Uterus (tissue), 4 donors: ENCODE measurements at places on chromosomes 16 and 17. TPM values are rescaled to one million over a fixed set of nuclear protein-coding genes. Genes with fewer than 3 reads are reported as not detected.

GRCh38 chr16:89268987-89269735 is 51.7 kb downstream of the ZNF778 start:
- H3K27ac ChIP-seq, result no peak overlapping the region
- DNase-seq, result no peak
- no peaks in the 10 kb centered on the region for H3K36me3 ChIP-seq
- no peaks in the 10 kb centered on the region for H3K4me1 ChIP-seq

GRCh38 chr16:54241525-54241924 is 45.1 kb downstream of the IRX3 start:
- no peak overlapping the region for H3K4me3 ChIP-seq
- no peaks in the 10 kb centered on the region for H3K4me1 ChIP-seq
- no peaks in the 10 kb centered on the region for H3K36me3 ChIP-seq
- no peak overlapping the region for H3K27ac ChIP-seq
- no peaks in the 10 kb centered on the region for H3K27me3 ChIP-seq

GRCh38 chr17:51351890-51352289 is 91.5 kb downstream of the UTP18 start:
- H3K36me3 ChIP-seq, result no peaks in the 10 kb centered on the region
- DNase-seq, result no peak
- H3K4me1 ChIP-seq, result no peaks in the 10 kb centered on the region
- H3K27me3 ChIP-seq, result no peaks in the 10 kb centered on the region
- H3K4me3 ChIP-seq, result no peak overlapping the region
- H3K27ac ChIP-seq, result no peak overlapping the region

TP53TG3B gene
- not detected for total RNA-seq

- DNase-seq, result no peak
- H3K36me3 ChIP-seq, result no peaks in the 10 kb centered on the region
- no peak overlapping the region for H3K4me3 ChIP-seq
Measured at GRCh38 chr17:41659427-41660212, 29.1 kb upstream of the EIF1 start.

DNA sequence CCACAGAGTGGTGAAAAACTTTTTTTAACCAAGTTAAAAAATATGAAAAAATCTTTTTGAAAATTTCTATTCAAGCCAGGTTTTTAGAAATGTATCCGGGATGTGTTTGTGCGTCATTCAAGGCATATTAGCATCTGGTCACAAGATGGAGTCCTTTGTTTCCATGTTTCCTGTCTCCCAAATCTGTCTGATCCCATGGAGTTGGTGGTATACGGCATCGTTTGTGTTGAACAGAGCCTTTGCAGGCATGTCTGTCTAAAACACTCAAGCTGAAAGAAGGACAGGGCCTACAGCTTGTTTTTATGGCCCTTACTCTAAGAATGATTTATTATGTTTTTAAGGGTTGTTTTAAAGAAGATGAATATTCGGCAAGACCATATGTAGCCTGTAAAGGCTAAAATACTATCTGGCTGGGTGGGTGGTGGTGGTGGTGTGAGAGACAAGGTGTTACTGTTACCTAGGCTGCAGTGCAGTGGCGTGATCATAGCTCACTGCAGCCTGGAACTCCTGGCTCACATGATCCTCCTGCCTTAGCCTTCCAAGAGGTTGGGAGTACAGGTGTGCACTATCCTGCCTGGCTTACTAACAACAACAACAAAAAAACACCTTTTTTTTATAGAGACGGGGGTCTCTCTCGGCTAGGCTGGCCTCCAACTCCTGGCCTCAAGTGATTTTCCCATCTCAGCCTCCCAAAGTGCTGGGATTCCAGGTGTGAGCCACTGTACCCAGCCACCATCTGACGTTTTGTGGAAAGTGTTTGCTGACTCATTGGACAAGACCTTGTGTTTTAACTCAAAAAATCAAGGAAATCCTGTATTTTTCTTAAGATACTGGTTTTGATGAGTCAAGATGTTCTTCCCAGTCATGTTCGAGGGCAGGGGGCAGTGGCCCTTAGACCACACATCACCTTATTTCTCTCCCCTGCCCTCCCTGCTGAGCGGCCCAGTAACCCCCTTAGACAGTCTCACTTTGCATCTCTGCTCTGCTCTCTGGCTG is 52.2 kb downstream of the NDE1 start:
- H3K4me3 ChIP-seq, result no peak overlapping the region
- H3K27me3 ChIP-seq, result no peaks in the 10 kb centered on the region
- DNase-seq, result peak; percentile 49
- peak overlapping the region; percentile 75 for H3K27ac ChIP-seq
- no peaks in the 10 kb centered on the region for H3K36me3 ChIP-seq
- no peaks in the 10 kb centered on the region for H3K4me1 ChIP-seq

CD300E gene
- not detected for total RNA-seq

DNA sequence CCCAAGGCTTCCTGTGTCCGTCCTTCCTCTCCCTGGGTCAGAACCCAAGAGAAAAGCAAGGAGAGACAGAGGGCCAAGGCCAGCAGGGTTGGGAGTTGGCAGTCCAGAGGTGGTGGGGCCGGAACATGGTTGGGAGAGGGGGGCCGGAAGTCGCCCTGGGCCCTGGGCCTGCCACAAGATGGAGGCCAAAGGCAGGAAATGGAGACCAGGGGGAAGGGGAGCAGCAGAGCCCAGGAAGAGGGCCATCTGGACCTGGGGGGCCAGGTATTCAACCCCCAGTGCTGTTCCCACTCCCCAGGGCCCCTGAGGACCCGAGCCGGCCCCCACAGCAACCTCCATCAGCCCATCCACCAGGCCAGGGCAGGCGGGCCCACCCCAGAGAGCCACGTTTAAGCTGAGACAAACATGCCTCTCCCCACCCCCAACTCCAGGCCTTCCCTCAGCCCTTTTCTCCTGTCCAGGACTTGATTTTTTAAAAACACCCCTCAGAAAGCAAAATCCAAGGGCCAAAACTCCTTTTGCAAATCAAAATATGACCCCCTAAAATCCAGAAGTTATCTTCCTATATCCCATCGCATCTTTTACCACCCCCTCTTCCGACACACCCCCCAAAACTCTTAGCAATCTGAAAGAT is 4.4 kb upstream of the BCL6B start:
- DNase-seq, result peak; percentile 82
- H3K4me1 ChIP-seq, result peaks cover 6% of the 10 kb centered on the region
- peak overlapping the region; percentile 60 for H3K4me3 ChIP-seq
- peak overlapping the region; percentile 94 for H3K27ac ChIP-seq

CRYBA1 gene
- total RNA-seq, result not detected

- no peak overlapping the region for H3K4me3 ChIP-seq
- no peaks in the 10 kb centered on the region for H3K27me3 ChIP-seq
- no peak for DNase-seq
- H3K27ac ChIP-seq, result no peak overlapping the region
- no peaks in the 10 kb centered on the region for H3K4me1 ChIP-seq
- H3K36me3 ChIP-seq, result no peaks in the 10 kb centered on the region
Measured at GRCh38 chr16:56505181-56505580, 14.6 kb downstream of the BBS2 start.

RNF157 gene
- 5.7 TPM for total RNA-seq

DNA sequence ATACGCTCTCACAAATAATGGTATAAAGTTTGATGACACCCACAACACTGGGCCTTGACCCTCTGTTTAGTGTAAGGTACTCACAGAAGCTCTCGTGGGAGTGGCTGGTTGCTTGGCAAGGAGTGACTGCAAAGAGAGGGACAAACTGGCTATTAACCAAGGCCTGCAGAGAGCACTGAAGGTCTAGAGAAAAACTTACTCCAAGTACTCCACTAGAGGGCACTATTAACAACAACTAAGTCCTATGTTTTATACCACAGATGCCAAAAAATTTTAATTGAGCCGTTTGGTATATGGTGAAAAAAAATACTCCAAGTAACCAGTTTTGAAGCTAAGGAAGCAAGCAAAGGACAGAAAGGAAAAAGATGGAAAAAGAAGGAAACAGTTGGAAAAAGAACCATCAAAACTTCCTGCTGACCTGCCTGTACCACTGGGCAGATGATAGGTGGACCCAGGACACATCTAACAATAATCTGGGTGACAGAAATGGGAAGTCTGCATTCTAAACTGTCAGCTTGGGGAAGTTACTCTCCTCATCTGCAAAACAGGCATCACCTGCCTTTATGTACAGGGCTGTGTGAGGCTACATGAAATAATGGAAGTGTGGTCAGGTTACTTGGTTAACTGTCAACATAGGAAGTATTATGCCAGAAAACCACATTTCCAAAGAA is 23.2 kb downstream of the DYNC1LI2 start:
- H3K4me1 ChIP-seq, result no peaks in the 10 kb centered on the region
- no peaks in the 10 kb centered on the region for H3K27me3 ChIP-seq
- no peaks in the 10 kb centered on the region for H3K36me3 ChIP-seq
- peak; percentile 31 for DNase-seq
- H3K4me3 ChIP-seq, result no peak overlapping the region
- no peak overlapping the region for H3K27ac ChIP-seq

DNA sequence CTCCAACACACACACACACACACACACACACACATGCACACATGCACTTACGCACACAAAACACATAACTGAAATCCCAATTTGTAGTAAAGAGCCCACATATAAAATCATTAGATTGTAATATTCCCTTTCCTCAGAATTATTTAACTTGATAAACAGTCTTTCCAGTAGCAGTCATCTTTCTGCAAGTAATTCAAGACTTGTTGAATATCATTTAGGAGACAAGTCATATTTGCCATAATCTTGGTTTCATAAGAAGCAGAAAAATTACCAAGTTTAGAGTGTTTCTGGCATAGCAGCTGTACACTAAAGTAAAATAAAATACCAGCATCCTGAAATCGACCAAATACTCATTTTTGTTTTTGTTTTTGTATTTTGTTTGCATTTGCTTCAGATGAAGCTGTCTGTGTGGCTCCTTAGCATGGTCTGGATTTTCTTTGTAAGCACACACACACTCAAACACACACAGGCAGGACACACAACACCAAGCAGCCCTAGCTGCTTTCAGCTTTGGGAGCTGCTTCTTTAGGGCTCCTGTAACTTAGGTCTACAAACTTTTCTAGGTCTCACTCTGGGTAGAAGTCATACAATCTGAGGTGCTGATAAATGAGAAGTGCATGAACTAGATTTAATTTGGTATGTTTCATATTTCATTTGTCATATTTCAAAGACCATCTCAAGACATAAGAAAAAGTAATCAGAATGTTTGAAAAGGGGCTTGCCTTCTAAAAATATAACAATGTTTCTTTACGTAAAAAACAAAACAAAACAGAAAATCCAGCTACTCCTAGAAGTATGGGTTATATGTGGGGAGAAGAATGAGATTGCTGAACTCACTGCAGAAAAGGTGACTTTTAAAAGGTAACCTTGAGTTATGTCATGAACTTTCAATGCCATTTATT is 3.0 kb downstream of the SALL1 start:
- H3K36me3 ChIP-seq, result no peaks in the 10 kb centered on the region
- H3K27me3 ChIP-seq, result no peaks in the 10 kb centered on the region
- no peak for DNase-seq
- H3K27ac ChIP-seq, result peak overlapping the region; percentile 97
- H3K4me1 ChIP-seq, result no peaks in the 10 kb centered on the region

- H3K4me1 ChIP-seq, result no peaks in the 10 kb centered on the region
- no peak overlapping the region for H3K27ac ChIP-seq
- H3K4me3 ChIP-seq, result no peak overlapping the region
- DNase-seq, result no peak
- H3K27me3 ChIP-seq, result no peaks in the 10 kb centered on the region
- H3K36me3 ChIP-seq, result no peaks in the 10 kb centered on the region
Measured at GRCh38 chr17:14143688-14144087, 74.4 kb downstream of the COX10 start.

VPS4A gene
- 25.0 TPM for total RNA-seq

DNA sequence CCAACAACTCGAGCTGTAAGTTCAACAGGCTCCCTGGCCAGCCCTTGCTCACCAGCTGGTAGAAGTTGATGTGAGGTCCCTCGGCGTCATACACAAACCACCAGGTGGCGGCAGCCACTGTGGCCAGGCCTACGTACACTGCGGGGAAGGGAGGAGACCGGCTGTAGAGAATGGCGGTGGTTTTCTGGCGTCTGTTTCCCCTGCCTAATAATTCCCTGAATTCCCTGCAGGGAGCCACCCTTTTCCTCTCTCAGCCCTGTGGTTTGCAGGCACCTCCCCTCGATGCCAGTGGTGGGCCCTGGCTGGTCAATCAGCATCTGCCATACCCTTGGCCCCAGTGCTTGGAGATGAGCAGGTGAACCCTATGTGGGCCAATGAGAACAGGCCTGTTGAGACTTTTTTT is 18.9 kb upstream of the P2RX1 start:
- H3K27me3 ChIP-seq, result no peaks in the 10 kb centered on the region
- no peaks in the 10 kb centered on the region for H3K4me1 ChIP-seq
- no peaks in the 10 kb centered on the region for H3K36me3 ChIP-seq
- H3K4me3 ChIP-seq, result no peak overlapping the region
- H3K27ac ChIP-seq, result no peak overlapping the region

ASB16 gene
- total RNA-seq, result 0.14 TPM

GRCh38 chr17:77555741-77556291 is 402.7 kb upstream of the TNRC6C start:
- no peak overlapping the region for H3K27ac ChIP-seq
- no peaks in the 10 kb centered on the region for H3K36me3 ChIP-seq
- DNase-seq, result no peak
- no peaks in the 10 kb centered on the region for H3K27me3 ChIP-seq
- H3K4me1 ChIP-seq, result no peaks in the 10 kb centered on the region
- no peak overlapping the region for H3K4me3 ChIP-seq

GRCh38 chr17:65407017-65407416 is 154.4 kb downstream of the AXIN2 start:
- no peak overlapping the region for H3K4me3 ChIP-seq
- no peak for DNase-seq
- H3K27me3 ChIP-seq, result no peaks in the 10 kb centered on the region
- no peak overlapping the region for H3K27ac ChIP-seq
- H3K36me3 ChIP-seq, result no peaks in the 10 kb centered on the region

GRCh38 chr16:64122177-64122576 is 999.7 kb downstream of the CDH11 start:
- no peaks in the 10 kb centered on the region for H3K4me1 ChIP-seq
- H3K4me3 ChIP-seq, result no peak overlapping the region
- H3K27me3 ChIP-seq, result no peaks in the 10 kb centered on the region
- no peak for DNase-seq

GRCh38 chr16:69315486-69316311 is 4.5 kb downstream of the VPS4A start:
- H3K4me1 ChIP-seq, result peaks cover 6% of the 10 kb centered on the region
- no peak overlapping the region for H3K4me3 ChIP-seq
- DNase-seq, result no peak
- H3K27me3 ChIP-seq, result no peaks in the 10 kb centered on the region
- H3K36me3 ChIP-seq, result no peaks in the 10 kb centered on the region

SLC12A4 gene
- 26.5 TPM for total RNA-seq

CORO6 gene
- total RNA-seq, result 5.3 TPM

- no peaks in the 10 kb centered on the region for H3K36me3 ChIP-seq
- no peaks in the 10 kb centered on the region for H3K27me3 ChIP-seq
- DNase-seq, result peak; percentile 94
Measured at GRCh38 chr16:89686520-89687091, at the start of gene CDK10. CDK10 (plus strand) TSS chr16:89686689; CDS start chr16:89686711, 22 bp downstream.
